ENCODE measurements at places on chromosomes 5 and 9. TPM values are rescaled to one million over a fixed set of nuclear protein-coding genes. Genes with fewer than 3 reads are reported as not detected.

DNA sequence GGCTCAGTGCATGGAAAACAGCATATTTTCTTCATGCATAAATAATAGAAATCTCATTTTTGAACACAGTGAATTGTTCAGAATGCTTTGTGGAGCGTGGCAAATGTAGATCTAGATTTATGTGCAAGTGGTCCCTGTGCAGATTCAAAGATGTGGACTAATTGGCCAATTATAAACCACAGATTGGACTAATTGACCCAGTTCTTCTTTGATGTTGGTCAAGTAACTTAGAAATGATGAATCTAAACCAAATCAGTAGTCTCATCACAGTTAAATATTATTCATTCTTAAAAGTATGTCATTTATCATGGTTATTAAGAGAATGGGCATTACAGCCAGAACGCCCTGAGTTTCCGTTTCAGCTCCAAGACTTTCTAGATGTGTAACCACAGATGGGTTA, 11.7 kb upstream of the PDE4D start:
- no peak for DNase-seq

DNA sequence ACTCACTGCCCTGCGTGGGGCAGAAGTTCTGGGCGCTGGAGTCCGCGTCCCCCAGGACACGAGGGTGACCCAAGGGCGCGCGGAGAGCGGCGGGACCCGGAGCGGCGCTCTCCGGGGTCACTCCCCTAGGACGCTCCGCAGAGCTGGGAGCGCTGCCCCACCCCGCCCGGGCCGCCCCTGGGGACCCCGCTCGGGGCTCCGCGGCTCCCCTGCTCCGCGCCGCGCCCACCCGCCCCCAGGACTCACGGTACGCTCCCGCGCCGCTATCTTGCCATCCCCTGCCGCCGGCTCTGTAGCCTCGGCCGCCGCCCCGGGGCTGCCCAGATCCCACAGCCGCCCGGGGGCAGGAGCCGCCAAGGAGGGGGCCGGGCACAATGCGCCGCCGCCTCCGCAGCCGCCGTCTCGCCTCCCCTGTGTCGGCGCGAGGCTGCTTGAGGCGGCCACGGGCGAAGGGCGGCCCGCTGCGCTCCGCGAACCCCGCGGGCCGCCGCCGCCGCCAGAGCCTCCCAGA, 303 bp downstream of the LIFR start:
- no peak for DNase-seq

- peak; percentile 12 for DNase-seq
Measured at GRCh38 chr5:51278539-51278938, 104.7 kb upstream of the ISL1 start.

DNA sequence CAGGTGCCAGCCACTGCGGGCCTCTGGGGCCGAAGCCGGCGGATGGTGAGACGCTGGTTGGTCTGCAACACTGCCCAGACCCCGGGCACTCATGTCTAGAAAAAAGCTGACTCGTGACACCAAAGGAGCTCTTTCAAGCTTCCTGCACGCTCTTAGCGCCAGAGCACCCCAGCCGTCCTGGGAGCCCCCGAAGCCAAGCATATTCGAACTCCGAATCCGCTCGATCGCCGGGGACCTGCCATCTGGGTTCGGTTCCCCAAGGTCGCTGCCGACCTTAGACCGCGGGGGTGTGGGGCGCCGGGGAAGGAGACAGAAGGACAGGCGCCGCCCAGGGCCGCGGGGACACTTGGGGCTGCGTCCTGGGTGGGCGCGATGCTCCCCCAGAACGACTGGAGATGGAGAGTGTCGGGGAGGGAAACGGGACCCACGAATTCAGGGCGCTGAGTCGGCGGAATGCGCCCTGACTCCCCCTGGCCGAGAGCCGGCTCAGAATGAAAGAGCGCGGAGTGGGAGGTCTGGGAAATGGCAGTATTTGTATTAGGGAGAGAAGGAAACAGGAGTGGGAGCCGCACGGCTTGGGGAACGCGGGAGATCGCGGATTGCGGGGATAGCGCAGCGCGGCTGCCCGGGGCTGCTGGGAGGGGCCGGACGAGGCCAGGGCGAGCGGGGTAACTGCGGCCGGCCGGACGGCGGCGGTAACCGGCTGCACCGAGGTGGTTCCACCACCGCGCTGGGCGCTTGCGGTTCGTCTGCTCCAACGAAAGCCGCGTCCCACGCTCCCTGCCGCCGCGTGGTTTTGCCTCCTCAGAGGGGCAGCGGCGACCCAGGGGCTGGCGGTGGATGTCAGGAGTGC, 20.1 kb upstream of the MARCHF6 start:
- peak; percentile 74 for DNase-seq

GRCh38 chr5:122129306-122129705, at the start of gene ZNF474:
ZNF474 (plus strand) TSS chr5:122129546; CDS start chr5:122151991, 22,445 bp downstream.
- DNase-seq = peak; percentile 92

GRCh38 chr5:78320401-78320800, 25.9 kb upstream of the AP3B1 start:
- peak; percentile 53 for DNase-seq

GRCh38 chr9:70218767-70219166, 40.0 kb upstream of the SMC5 start:
- no peak for DNase-seq

GRCh38 chr9:96020792-96021550, 145.5 kb downstream of the ERCC6L2 start:
- DNase-seq = peak; percentile 76

DNA sequence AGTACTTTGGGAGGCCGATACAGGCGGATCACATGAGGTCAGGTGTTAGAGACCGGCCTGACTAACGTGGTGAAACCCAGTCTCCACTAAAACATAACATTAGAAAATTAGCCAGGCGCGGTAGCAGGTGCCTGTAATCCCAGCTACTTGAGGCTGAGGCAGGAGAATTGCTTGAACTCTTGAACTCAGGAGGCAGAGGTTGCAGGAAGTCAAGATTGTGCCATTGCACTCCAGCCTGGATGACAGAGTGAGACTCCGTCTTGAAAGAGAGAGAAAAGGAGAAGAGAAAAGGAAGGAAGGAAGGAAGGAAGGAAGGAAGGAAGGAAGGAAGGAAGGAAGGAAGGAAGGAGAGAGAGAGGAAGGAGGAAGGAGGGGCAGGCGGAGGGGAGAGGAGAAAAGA, 45.1 kb downstream of the MYO10 start:
- DNase-seq = no peak

- DNase-seq = no peak
Measured at GRCh38 chr5:107384256-107384655, 286.5 kb downstream of the EFNA5 start.

The SHROOM1 gene
- 7.0 TPM for total RNA-seq

The MSX2 gene
- total RNA-seq = 2.1 TPM

The SLC25A46 gene
- total RNA-seq = 61.5 TPM

The ARID3C gene
- not detected for total RNA-seq

The PCDHGB1 gene
- total RNA-seq = 2.4 TPM

The IARS1 gene
- 115 TPM for total RNA-seq

The SQSTM1 gene
- 568 TPM for total RNA-seq

The RNF183 gene
- 0.25 TPM for total RNA-seq

All from lung (tissue), 17 donors.